Mesothelial cell of epicardium (in vitro differentiated cells): ENCODE measurements at places on chromosomes 11 and 22.

GRCh38 chr22:32831584-32831983 is 30.1 kb downstream of the TIMP3 start:
- no peak for DNase-seq

- no peak for DNase-seq
These were observed 8.7 kb downstream of the PNPLA5 start for GRCh38 chr22:43883012-43883661.

GRCh38 chr11:124934862-124935547 is 842 bp downstream of the HEPACAM start:
- DNase-seq = no peak

GRCh38 chr11:73263640-73264039 is 8.5 kb upstream of the P2RY6 start:
- DNase-seq = no peak

- DNase-seq = no peak
These were observed 578.0 kb upstream of the CADM1 start for GRCh38 chr11:116082256-116082655.

DNA sequence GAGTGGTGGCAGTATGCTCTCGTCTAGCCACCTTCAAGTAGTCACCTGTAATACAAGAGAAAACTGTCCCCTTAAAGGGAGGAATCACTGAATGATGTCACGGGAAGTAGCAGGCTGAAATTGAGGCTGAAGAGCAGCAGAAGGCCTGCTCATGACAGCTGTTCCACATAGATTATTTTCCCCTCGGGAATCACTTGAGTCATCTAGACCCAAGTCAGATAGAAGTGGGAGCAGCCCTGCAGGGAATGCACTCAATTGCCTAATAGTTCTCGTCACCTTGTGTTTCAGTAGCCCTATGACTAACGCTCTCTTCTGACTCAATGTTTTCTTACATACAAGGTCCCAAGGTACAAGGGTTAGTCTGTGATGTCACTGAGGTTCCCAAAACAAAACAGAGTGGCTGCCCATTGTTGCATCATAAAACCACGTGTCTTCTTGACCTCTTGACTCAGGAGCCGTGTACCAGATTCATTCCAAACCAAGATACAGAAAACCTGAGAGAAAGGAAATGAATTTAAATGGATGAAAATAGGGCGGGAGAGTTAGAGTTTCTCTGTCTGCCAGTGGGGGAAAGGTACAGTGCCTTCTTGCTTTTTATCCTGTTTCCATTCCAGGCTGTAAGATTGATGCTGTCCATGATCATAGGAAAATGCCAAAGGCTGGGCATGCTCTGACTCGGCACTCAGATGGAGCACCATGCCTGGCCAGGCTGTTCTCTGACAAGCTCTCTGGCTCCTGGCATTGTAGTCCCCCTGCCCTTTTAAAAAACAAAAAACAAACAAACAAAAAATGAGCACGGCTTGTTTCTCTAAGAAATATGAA is 21.6 kb upstream of the C11orf96 start:
- DNase-seq = no peak

- DNase-seq = no peak
These were observed 6.7 kb downstream of the TMEM184B start for GRCh38 chr22:38266120-38266519.

GRCh38 chr11:102187416-102188151 is 77.3 kb downstream of the YAP1 start:
- no peak for DNase-seq

GRCh38 chr11:111871693-111872161 is 346 bp upstream of the ALG9 start:
- DNase-seq = no peak

DNA sequence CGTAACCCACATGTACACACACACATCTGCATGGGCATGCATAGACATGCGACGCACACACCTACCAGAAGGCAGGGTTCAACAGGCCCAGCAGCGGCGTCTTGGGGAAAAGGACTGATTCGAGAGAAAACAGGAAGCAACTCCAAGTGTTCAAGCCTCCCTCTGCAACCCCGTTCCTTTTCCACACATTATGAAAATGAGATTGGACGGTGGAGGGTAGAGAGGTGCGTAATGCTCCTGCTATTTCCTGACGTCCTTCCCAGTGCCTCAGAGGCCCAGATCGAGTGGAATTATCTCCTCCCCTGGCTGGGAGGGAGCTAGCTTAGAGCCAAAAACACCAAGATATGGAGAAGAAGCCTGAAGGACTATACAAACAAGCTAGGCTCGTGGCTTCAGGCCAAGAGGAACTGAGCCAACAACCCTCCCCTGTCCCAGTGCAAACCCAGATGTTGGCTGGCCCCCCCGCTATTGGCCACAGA is 289.2 kb downstream of the MN1 start:
- peak; percentile 69 for DNase-seq

DNA sequence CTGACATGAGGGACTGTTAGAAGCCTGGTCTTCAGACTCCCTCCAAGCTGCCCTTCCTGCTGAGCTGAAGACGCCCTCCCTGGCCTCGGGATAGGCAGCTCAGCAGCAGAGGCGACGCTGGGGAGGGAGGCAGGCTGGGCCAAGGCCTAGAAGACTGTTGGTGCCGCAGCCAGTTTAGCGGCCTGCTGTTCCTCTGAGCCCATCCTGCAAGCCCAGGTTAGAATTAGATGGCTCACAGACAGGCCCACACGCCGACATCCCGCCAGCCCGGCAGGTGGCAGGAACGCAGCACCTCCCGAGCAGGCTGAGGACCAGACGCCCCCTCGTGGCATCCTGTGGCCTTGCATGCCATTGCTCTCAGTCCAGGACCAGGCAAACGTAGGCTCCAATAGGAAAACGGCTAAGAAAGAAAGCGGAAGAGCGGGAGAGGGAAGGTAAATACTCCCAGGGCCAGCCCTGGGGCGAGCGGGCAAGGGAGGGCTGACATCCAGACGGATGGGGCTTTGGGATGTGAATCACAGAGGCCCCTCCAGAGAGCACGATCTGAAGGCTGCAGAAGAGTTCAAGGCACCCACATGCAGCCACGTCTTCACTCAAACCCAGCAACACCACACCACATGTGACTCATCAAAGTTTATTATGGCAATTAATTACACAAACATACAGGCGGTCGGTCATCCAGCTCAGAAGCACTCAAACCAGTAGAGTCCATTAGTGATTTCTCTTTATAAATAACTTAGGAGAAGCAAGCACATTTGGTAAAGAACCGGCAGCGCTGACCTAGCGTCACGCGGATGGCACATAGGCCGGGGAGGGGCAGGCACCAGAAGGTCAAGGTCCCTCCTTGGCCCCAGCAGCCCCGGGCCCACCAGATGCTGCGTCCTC is 27.6 kb downstream of the CD5 start:
- DNase-seq = peak; percentile 81

DNA sequence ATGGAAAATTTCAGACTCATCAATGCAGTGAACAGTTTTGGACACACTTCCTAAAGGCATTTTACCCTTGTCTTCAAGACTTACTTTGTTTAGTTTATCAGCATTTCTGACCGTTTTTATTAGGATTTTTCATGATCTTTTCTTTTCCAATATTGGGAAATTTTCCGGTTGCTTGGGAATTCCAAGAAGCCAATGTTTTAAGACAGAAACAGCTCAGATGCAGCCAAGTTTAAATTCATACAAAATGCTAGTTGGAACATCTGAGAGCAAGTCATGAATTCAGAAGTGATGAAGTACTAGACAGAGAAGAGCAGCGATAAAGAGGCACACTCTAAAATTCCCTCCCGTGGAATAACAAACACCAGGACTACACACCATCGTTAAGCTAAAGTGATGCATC is 68.6 kb downstream of the RAB38 start:
- DNase-seq = no peak

GRCh38 chr11:9617940-9618339 is 44.5 kb downstream of the WEE1 start:
- DNase-seq = no peak

- no peak for DNase-seq
These were observed 33.4 kb upstream of the HORMAD2 start for GRCh38 chr22:30046716-30047363.

GRCh38 chr22:27888310-27888709 is 30.7 kb downstream of the PITPNB start:
- no peak for DNase-seq

GRCh38 chr11:36376009-36376887 is 80.2 kb downstream of the PRR5L start:
- DNase-seq = no peak

GRCh38 chr22:50083462-50084079 is 1.7 kb downstream of the MLC1 start:
- DNase-seq = no peak

DNA sequence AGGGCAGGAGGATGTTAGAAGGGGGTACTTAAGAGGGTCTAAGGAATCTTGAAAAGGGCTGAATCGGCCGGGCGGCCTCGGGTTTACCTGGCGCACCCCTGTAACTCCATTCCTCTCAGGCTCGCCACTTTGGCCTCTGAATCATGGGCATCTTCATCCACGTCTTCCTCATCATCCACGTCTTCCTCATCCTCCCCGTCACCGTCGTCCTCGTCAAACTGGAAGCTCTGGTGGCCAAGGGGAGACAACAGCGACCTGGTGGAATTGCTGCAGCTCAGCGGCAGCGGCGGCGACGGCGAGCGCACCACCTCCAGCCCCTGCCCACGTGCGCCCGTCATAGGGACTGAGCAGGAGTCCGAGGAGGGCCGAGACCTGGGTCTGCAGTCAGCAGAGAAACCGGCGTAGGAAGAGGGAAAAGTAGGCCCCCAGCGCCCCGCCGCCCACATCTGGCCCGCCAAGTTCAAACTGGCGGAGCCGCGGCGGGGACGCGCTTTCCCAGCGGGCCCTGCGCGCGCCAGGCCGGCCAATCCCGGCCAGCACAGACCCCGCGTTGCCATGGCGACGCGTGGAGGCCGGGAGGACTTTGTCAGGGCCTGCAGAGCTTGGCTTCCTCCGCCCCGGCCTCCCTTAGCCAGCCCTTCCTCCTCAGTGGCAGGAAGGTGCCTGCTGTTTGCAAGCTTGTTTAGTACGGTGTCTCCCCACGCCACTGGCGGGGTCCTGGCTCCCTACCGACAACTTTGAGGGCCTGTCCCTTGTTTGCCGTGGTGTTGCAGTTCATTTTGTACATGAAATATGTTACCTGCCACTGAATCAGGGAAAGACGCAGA is at the start of gene CCDC34:
TSS of gene CCDC34 (minus strand) at position 467 of the 827 bp plus-strand sequence. CDS start at position 446, 21 bp downstream.
- DNase-seq = peak; percentile 90

DNA sequence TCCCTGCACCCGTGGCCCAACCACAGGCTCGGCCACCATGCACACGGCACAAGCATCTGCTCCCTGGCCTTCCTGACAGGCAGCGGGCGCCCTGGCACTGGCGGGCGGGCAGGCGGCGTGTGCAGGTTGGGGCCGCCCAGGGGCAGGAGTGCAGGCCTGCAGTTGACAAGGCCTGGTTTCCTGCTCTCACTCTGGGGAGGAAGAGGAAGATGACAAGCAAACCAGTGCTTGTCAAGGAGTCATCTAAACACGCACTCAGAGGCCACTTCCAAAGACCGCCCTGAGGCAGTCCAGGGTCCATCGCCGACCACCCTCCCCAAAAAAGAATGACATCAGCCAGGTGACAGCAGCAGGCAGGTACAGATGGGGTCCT is 65.3 kb upstream of the LINC01488 start:
- no peak for DNase-seq

GRCh38 chr11:74905326-74905725 is 43.6 kb downstream of the XRRA1 start:
- DNase-seq = no peak

- DNase-seq = no peak
These were observed 1.8 kb downstream of the TTC17 start for GRCh38 chr11:43360361-43361032.

DNA sequence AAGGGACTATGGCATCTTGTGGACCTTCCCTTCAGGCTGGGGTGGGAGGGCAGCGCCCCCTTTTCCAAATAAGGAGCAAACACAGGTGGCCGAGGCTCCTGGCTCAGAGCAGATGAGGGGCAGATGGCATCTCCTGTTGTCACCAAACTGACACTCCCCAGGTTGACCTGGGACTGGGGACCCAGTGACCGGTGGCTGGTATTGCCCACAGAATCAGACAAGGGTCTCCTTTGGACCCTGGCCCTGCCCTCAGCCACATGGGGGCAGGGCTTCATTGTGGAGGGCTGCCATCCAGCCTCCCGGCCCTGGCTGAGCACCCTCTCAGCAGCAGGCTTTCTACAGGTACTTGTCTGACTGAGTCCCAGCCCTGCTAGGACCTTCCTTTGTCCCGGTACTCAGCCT is 842 bp upstream of the SIGIRR start:
- DNase-seq = no peak

- DNase-seq = no peak
These were observed 5.9 kb upstream of the GLB1L3 start for GRCh38 chr11:134270250-134270714.

- no peak for DNase-seq
These were observed 11.9 kb downstream of the HIPK3 start for GRCh38 chr11:33268945-33269540.

DNA sequence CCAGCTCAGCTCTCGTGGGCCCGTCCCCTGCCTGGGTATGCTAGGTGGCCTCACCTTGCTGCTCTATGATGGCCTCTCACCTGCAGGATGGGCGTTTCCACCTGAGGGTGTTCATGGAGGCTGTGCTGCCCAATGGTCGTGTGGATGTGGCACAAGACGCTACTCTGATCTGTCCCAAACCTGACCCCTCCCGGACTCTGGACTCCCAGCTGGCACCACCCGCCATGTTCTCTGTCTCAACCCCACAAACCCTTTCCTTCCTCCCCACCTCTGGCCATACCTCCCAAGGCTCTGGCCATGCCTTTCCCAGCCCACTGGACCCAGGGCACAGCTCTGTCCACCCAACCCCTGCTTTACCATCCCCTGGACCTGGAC is 2.1 kb downstream of the ZP1 start:
- no peak for DNase-seq

DNA sequence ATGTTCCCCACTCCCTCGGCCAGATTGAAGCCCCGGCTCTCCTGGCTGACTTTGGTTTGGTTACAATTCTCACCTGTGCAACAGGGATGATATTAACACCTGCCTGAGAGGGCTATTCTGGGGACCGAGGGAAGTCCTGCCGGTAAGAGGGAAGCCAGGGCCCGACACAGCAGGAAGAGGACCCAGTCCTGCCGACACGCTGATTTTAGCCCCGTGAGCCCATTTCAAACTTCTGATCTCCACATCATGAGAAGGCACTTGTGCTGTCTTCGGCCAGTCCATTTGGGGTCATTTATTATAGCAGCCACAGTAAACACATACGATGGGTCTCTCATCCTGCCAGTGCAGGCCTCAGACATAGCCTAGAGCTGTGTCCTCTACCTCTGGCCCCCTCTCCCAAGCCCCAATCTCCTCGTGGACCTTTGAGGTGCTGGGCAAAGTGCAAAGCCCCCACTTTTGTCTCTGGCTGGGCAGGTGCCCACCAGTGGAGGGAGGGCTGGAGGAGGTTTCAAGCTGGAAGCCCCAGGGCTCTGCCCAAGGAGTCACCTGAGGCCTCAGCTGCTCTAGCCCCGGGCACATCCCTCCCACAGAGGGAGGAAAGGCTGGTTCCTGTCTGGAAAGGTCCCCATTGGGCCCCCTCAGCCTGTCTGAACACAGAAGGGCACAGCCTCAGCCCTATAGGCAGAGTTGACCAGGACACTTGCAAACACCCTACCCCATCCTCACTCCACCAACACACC is 59.1 kb upstream of the FGF3 start:
- DNase-seq = no peak

- DNase-seq = no peak
These were observed 3.2 kb upstream of the MTMR3 start for GRCh38 chr22:29879753-29880152.
